ENCODE measurements at places on chromosomes 1 and 21.

DNA sequence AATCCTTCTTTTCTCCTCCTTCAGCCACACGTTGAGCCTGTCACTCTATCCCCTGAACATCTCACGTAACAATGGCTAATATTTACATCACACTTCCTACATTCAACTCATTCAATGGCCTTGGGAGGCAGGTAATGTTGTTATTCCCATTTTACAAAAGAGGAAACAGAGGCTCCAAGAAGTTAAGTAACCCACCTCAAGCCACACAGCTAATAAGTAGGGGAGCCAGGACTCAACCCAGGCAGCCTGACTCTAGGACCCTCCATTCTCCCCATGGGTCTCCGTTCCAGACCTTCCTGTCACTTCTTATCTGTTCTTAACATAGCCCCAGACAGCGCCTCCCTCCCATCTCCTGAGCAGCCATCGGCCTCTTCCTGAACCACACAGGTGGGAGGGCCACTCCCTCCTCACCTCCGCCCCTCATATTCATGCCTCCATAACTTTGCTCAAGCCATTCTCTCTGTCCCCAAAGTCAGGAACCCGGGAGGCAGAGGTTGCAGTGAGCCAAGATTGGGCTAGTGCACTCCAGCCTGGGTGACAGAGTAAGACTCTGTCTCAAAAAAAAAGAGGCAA lies 2.2 kb downstream of the PADI4 start:
- no peak overlapping the region for H3K4me3 ChIP-seq
- peaks cover 10% of the 10 kb centered on the region for H3K4me1 ChIP-seq
- no peak overlapping the region for H3K27ac ChIP-seq

GRCh38 chr1:229033480-229033879 lies 237.4 kb upstream of the RAB4A start:
- H3K36me3 ChIP-seq, result no peaks in the 10 kb centered on the region
- no peaks in the 10 kb centered on the region for H3K27me3 ChIP-seq
- no peak overlapping the region for H3K27ac ChIP-seq
- H3K4me3 ChIP-seq, result no peak overlapping the region

DNA sequence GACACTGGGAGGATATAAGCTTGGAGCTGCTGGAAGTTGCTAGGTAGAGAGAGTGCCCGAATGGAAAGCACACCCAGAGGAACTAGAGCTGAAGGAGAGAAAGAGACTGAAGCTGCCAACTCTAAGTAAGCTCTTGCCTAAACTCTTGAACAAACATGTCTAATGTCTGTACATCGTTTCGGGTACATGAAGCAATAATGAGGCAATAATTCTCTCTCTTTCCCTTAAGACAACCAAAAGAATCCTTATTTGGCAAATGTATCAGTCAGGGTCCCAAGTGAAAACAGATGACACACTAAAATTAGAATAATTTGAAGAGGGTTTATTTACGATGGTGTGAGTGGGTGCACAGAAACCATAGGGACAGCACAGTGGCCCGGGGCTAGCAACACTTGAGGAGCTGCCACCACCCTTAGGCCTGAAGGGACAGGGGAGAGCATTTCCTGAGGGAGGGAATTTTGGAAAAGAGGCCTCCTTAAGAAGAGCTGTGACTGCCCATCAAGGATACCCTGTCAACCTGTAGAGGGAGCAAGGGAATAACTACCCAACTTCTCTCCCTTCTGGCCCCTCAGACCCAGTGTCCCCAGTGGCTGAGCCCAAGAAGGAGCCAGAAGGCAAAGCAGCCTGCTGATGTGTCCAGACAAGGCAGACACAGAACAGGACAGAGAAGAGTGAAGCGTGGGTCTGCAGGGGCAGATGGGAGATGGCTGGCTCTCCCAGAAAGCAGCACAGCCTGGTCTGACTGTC lies 36.1 kb upstream of the KHDRBS1 start:
- H3K4me3 ChIP-seq, result no peak overlapping the region
- no peaks in the 10 kb centered on the region for H3K27me3 ChIP-seq
- peak overlapping the region; percentile 37 for H3K27ac ChIP-seq
- no peak for DNase-seq
- no peaks in the 10 kb centered on the region for H3K36me3 ChIP-seq

GRCh38 chr1:156386134-156386901 lies 17.3 kb downstream of the RHBG start:
- no peak overlapping the region for H3K4me3 ChIP-seq
- peaks cover 22% of the 10 kb centered on the region for H3K27me3 ChIP-seq
- H3K36me3 ChIP-seq, result no peaks in the 10 kb centered on the region
- H3K4me1 ChIP-seq, result peaks cover 5% of the 10 kb centered on the region
- no peak overlapping the region for H3K27ac ChIP-seq

- H3K4me3 ChIP-seq, result no peak overlapping the region
- no peaks in the 10 kb centered on the region for H3K27me3 ChIP-seq
- H3K27ac ChIP-seq, result no peak overlapping the region
- H3K4me1 ChIP-seq, result peaks cover 7% of the 10 kb centered on the region
Observed at GRCh38 chr21:26131554-26131953, 39.0 kb downstream of the APP start.

- H3K36me3 ChIP-seq, result peaks cover 4% of the 10 kb centered on the region
- H3K27me3 ChIP-seq, result no peaks in the 10 kb centered on the region
- H3K4me3 ChIP-seq, result peak overlapping the region; percentile 39
- H3K27ac ChIP-seq, result no peak overlapping the region
Observed at GRCh38 chr1:155070721-155071569, 7.4 kb downstream of the EFNA4 start.

DNA sequence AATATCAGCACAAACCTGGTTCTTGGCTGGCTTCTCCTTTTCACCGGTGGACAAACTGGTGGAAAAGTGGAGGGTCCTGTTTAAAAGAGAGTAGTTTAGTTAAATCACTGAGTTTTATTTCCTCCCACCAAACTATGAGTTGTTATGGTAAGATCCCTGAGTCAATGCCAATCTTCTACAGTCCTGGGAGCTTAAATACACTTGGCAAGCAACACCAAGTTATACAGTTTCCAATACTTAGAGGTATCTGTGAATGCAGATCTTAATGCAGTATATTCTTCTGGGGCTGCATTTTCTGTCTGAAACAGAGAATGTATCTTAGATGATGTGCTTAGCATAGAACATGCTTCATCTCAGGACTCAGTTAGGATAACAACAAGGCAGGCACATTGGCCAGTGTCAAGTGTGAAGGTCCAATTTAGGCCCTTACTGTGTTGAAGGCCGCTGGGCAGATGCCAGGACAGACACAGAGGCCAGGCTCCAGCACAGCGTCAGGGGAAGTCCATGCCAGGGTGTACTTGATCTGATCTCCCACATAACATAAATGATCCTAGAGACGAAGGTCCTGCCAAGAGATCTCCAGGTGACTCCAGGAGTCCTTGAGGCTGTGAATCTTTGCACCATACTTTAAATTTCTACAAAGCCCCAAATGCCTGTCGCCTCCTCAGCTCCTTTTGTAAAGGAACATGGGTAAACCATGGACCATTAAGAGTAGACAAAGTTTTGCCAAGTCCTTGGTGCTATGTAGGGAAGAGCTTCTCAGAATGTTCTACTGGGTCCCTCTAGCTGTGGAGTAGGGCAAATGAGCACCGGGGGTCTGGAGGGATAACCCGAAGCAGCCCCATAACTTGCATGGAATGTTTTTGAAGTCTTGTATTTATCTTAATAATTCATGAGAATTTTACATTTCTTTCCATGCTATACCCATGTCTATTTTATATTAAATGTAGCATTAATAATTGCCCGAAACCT lies 76.8 kb downstream of the KCNJ15 start:
- H3K36me3 ChIP-seq, result no peaks in the 10 kb centered on the region
- no peak overlapping the region for H3K4me3 ChIP-seq
- no peaks in the 10 kb centered on the region for H3K4me1 ChIP-seq

DNA sequence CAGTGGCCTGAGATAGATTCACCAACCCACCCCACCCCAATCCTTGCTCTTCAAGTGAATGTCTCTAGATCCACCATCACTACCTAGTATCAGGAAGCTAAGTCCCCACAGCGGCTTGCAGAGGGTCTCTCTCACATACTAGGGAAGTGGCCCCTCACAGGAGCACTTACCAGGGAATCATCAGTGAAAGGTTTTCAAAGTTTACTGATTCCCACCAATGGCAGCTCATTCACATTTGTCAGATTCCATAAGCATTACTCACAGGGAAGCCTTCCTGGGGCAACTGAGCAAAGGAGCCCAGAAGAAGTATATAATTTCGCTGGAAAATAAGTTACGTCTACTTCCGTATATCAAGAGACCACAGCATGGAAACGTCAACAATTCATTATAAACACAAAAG lies 120.8 kb downstream of the GREM2 start:
- no peaks in the 10 kb centered on the region for H3K36me3 ChIP-seq
- H3K4me1 ChIP-seq, result no peaks in the 10 kb centered on the region
- no peak for DNase-seq

DNA sequence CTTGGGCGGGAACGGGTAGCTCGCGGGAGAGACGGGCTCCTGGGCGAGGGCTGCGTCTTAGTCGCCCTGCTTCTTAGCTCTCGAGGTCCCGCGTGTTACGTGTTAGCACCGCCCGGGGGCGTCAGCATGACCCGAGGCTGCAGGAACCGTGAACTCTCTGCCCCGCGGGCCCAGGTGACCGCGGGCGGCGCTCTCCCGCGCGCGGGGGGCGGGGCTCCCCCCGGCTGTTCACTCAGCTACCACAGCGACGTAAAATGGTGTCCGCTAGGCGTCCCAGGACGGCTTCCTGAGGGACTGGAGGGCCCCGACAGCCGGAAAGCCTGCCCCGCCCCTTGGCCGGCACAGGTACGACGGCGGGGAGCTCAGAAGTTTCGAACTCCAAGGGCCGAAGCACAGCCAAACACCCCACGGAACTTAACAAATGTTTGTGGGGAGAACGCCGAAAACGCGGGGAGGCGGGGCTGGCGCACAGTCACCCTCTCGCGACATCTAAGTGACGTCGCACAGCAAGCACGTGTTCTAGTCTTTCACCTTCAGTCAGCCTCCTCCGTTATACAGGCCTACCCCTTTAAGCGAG lies 780 bp upstream of the RBM15 start:
- H3K4me3 ChIP-seq, result no peak overlapping the region
- peaks cover 37% of the 10 kb centered on the region for H3K36me3 ChIP-seq
- DNase-seq, result peak; percentile 97
- no peaks in the 10 kb centered on the region for H3K27me3 ChIP-seq
- H3K27ac ChIP-seq, result no peak overlapping the region

DNA sequence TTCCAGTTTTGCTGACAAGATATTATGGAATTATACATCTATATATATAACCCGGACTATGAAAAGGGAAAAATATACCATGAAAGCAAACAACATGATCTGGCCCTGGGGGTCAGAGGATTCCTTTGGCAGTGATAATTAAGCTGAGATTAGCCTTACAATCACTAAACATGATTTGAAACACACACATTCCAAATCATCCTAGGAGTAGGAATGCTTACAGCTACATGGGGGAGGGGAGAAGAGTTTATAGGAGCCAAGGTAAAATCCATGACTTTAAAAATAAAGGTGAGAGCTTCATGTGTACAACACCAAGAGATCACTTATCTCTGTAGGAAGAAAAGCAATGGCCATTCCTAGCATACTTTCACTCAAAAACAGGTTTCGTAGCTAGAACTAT lies 57.6 kb downstream of the AKT3 start:
- H3K27ac ChIP-seq, result no peak overlapping the region
- DNase-seq, result no peak
- H3K36me3 ChIP-seq, result peaks cover 12% of the 10 kb centered on the region

DNA sequence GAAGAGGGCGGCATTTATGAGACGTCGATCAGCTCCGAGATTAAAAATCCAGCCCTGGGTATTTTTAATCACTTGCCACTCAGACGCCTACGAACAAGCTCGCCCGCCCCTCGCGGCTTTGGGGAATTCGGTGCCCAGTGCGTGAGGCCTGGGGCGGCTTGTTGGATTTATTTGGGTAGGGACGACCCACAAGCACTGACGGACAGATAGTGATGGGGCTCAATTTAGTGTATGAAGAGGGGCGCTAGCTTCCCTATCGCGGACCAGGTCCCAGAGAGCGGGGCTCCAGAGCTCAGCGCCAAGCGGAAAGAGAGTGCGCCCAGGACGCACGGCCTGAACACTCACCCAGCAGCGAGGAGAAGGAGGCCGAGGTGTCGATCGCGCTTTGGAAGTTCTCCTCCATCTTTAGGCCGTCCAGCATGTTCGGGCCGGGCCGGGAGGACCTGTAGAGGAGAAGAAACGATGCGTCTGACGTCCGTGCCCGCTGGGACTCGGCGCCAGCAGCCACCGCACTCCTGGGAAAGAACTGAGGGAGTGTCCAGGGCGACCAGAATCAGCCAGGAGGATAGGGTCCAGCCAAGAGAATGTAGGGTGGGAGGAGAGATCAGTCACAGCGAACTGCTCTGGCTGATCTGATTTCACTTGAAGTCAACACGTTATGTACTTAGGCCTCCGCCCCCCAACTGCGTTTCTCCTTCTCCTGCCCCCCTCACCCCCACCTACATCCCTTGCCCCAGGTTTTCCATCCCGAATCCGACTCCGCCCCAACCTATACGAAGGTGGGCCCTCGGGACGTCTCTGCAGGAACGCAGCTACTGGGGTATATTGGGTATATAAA lies 1.2 kb downstream of the LMX1A start:
- no peak for DNase-seq
- peaks cover 12% of the 10 kb centered on the region for H3K4me1 ChIP-seq
- H3K36me3 ChIP-seq, result no peaks in the 10 kb centered on the region
- no peak overlapping the region for H3K4me3 ChIP-seq
- no peak overlapping the region for H3K27ac ChIP-seq
- H3K27me3 ChIP-seq, result peaks cover 65% of the 10 kb centered on the region

- H3K27me3 ChIP-seq, result peaks cover 11% of the 10 kb centered on the region
- DNase-seq, result peak; percentile 78
- peaks cover 73% of the 10 kb centered on the region for H3K4me1 ChIP-seq
- H3K36me3 ChIP-seq, result peaks cover 2% of the 10 kb centered on the region
- no peak overlapping the region for H3K4me3 ChIP-seq
Observed at GRCh38 chr1:12057382-12057781, 5.7 kb upstream of the TNFRSF8 start.

- H3K27me3 ChIP-seq, result no peaks in the 10 kb centered on the region
- H3K27ac ChIP-seq, result peak overlapping the region; percentile 92
- peaks cover 34% of the 10 kb centered on the region for H3K4me1 ChIP-seq
- H3K4me3 ChIP-seq, result peak overlapping the region; percentile 96
Observed at GRCh38 chr1:160030657-160031364, 979 bp downstream of the PIGM start.

DNA sequence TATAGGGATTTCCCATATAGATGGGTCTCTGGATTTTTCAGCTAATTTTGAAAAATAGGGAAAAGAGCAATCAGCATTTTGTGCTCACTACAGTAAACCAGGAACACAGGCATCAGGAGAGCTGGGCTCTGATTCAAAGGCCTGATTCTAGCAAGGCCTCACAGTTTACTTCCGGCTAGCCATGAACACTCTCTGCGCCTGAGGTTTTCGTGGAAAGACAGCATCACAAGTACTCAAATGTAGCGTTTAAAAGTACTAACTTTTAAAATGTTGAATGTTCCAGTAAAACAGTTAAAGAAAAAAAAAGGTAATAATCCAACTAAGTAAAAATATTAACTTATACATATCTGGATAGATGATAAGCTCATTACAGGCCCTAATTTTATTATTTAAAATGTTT lies 120.6 kb downstream of the SLC45A1 start:
- no peak overlapping the region for H3K27ac ChIP-seq
- no peak overlapping the region for H3K4me3 ChIP-seq
- H3K36me3 ChIP-seq, result no peaks in the 10 kb centered on the region

- DNase-seq, result no peak
- H3K36me3 ChIP-seq, result no peaks in the 10 kb centered on the region
- H3K4me1 ChIP-seq, result peaks cover 8% of the 10 kb centered on the region
- H3K4me3 ChIP-seq, result no peak overlapping the region
Observed at GRCh38 chr1:58879464-58879863, 95.6 kb upstream of the JUN start.

- no peaks in the 10 kb centered on the region for H3K4me1 ChIP-seq
- no peaks in the 10 kb centered on the region for H3K36me3 ChIP-seq
- no peak overlapping the region for H3K27ac ChIP-seq
- H3K27me3 ChIP-seq, result no peaks in the 10 kb centered on the region
Observed at GRCh38 chr1:93416183-93416582, 31.7 kb upstream of the FNBP1L start.

Data from activated CD4-positive, alpha-beta T cell treated with anti-CD3 and anti-CD28 coated beads for 36 hours (primary cell).